ENCODE measurements at places on chromosomes 1 and 21. TPM values are rescaled to one million over a fixed set of nuclear protein-coding genes. Genes with fewer than 3 reads are reported as not detected.

DNA sequence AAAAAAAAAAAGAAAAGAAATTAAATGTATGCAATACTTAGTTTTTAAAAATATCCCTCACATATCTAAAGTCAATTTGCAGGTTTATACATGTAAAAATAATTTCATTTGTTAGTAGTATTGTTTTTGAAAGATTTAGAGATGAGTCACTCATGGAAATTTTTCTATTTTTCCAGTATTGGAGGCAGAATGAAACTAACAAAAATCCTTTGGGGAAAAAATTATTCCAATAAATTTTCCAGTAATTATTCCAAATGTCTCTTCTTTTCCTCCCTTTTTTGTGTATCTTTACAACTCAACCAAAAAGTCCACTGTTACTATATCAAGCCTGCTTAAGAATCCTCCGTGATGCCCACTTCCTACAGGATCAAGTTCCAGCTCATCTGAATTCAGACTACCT lies 29.9 kb downstream of the MPZL1 start:
- H3K36me3 ChIP-seq, result no peaks in the 10 kb centered on the region
- no peak for DNase-seq
- no peaks in the 10 kb centered on the region for H3K27me3 ChIP-seq
- H3K27ac ChIP-seq, result no peak overlapping the region
- no peak overlapping the region for H3K4me3 ChIP-seq

DNA sequence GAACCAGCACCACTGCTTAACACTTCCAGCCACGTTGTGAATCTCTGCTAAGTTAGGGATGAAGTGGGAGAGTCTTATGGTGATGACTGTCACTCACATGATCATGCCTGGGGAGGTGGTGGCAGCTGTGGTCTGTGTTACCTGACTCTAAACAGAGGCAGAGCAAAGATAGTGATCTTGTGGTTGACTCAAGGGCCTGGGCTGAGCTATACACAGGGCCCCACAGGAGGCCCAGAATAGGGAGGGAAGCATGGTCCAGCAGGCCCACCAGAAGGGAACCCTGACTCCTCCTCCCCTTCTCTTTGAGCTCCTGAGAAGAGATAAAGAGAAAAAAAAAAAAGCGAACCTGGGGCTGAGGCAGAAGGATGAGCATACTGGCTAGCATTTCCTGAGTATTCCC lies 55.0 kb downstream of the PLXNA2 start:
- DNase-seq, result peak; percentile 57
- peaks cover 48% of the 10 kb centered on the region for H3K4me1 ChIP-seq
- H3K27me3 ChIP-seq, result no peaks in the 10 kb centered on the region

Gene CCDC27
- total RNA-seq, result not detected

Gene ALPL
- 0.86 TPM for total RNA-seq

- no peak overlapping the region for H3K27ac ChIP-seq
- no peak overlapping the region for H3K4me3 ChIP-seq
- H3K4me1 ChIP-seq, result no peaks in the 10 kb centered on the region
- H3K27me3 ChIP-seq, result no peaks in the 10 kb centered on the region
- H3K36me3 ChIP-seq, result no peaks in the 10 kb centered on the region
These were observed 11.0 kb upstream of the RGS18 start for GRCh38 chr1:192147221-192147620.

- H3K4me3 ChIP-seq, result no peak overlapping the region
- H3K36me3 ChIP-seq, result no peaks in the 10 kb centered on the region
- no peak overlapping the region for H3K27ac ChIP-seq
- no peak for DNase-seq
These were observed 30.8 kb downstream of the NR5A2 start for GRCh38 chr1:200058341-200058740.

DNA sequence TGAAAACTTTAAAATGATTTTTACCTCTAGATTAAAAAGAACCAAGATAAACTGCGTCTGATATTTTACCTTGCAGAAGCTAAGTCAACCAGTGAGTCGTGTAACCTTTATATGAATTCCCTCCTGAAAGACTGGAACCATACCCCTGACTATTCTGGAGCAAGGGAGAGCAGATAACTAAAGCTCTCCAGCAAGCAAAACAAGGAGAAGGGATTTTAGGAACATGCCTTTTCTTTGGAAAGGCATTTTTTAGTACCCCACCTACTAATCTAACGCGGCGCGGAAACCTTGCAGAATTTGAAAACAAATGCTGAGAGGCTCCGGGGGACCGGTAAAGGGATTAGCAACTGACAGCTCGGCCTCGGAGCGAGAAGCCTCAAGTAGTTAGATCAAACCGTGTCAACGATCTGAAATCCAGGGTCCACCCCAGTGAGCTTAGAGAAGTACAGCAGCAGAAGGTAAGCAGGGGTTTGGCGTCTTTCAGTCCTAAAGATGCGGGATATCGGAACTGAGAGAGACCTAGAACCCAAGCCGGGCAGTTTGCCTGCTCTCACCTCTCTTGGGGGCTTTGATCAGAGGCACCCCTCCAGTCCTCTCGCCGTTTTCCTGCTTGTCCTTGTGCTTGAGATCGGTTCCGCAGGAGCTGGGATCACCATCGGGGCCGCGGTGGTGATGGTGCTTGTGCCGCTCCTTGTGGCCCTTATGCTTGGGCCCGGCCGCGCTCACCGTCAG lies 954 bp downstream of the RSBN1 start:
- no peaks in the 10 kb centered on the region for H3K36me3 ChIP-seq
- peaks cover 29% of the 10 kb centered on the region for H3K4me1 ChIP-seq
- peak overlapping the region; percentile 92 for H3K4me3 ChIP-seq
- peak; percentile 20 for DNase-seq
- H3K27ac ChIP-seq, result peak overlapping the region; percentile 38
- no peaks in the 10 kb centered on the region for H3K27me3 ChIP-seq

GRCh38 chr1:7127322-7128075 lies 342.2 kb downstream of the CAMTA1 start:
- no peak overlapping the region for H3K4me3 ChIP-seq
- H3K36me3 ChIP-seq, result no peaks in the 10 kb centered on the region
- peaks cover 53% of the 10 kb centered on the region for H3K27me3 ChIP-seq
- no peak for DNase-seq
- H3K27ac ChIP-seq, result no peak overlapping the region

GRCh38 chr1:22428672-22429071 lies 23.0 kb upstream of the ZBTB40 start:
- H3K36me3 ChIP-seq, result no peaks in the 10 kb centered on the region
- no peaks in the 10 kb centered on the region for H3K27me3 ChIP-seq
- peak overlapping the region; percentile 57 for H3K4me3 ChIP-seq
- no peak overlapping the region for H3K27ac ChIP-seq
- H3K4me1 ChIP-seq, result no peaks in the 10 kb centered on the region

DNA sequence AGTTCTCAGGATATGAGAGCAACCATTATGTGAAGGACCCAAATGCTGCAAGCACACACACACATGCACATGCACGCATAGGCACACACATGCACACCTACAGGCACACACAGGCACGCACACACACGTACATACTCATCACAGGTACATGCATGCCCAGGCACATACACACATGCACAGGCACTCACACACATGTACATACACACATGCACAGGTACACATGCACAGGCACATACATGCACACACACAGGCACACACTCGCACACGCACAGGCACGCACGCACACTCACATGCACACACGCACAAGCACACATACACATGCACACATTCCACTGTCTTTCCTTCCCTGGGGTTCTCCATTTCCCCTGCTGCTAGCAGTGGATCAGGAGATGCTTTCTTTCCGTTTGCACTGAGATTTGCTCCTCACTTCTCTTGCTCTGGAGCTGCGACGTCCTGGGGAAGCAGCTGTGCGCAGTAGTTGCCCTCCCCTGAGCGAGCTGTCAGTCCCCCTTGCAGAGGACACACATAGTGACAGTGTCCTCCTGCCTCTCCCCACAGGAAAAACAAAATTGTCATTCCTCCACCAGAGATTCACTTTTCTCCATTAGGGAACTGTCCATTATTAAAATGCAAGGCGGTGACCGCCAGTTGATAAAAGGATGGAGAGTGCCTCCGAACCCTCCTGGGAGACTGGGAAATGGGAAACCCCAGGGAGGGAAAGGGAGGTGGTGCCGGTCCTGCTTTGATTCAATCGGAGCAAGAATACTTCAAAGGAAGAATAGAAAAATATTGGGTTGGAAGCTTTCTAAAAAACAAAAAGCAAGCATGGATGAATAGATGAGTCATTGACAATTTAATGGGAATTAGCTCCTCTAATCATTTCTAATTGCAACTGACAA lies 69.5 kb downstream of the WDR4 start:
- no peak for DNase-seq
- H3K27me3 ChIP-seq, result no peaks in the 10 kb centered on the region
- H3K36me3 ChIP-seq, result no peaks in the 10 kb centered on the region

DNA sequence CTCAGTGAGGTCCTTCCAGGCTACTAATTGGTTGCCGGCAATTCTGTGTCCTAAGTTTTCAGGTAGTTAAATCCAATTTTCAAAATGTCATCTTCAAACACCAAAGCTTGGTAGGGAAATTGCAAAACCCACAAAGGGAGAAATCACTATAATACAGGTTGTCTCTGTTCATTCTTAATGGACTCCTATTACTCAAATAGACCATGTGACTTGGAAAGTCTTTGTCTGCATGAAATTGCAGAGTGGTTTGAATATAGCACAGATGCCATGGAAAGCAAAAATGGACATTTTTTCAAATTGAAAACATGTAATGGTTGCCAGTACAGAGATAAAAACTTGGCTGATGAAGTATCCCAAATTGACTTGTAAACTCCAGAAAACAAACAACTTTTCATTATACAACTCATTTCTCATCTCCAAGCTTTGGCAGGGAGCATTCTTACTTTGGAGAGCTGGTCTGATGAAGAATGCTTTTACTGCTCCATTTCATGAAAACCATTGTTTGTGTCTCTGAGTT lies 169.5 kb upstream of the PKN2 start:
- no peaks in the 10 kb centered on the region for H3K4me1 ChIP-seq
- DNase-seq, result no peak
- no peaks in the 10 kb centered on the region for H3K36me3 ChIP-seq
- H3K27ac ChIP-seq, result no peak overlapping the region

Gene NBPF14
- total RNA-seq, result 32.1 TPM

- no peaks in the 10 kb centered on the region for H3K27me3 ChIP-seq
- H3K4me1 ChIP-seq, result no peaks in the 10 kb centered on the region
- H3K4me3 ChIP-seq, result no peak overlapping the region
- no peaks in the 10 kb centered on the region for H3K36me3 ChIP-seq
- no peak overlapping the region for H3K27ac ChIP-seq
These were observed 340.2 kb upstream of the ADAMTS5 start for GRCh38 chr21:27306791-27307775.

DNA sequence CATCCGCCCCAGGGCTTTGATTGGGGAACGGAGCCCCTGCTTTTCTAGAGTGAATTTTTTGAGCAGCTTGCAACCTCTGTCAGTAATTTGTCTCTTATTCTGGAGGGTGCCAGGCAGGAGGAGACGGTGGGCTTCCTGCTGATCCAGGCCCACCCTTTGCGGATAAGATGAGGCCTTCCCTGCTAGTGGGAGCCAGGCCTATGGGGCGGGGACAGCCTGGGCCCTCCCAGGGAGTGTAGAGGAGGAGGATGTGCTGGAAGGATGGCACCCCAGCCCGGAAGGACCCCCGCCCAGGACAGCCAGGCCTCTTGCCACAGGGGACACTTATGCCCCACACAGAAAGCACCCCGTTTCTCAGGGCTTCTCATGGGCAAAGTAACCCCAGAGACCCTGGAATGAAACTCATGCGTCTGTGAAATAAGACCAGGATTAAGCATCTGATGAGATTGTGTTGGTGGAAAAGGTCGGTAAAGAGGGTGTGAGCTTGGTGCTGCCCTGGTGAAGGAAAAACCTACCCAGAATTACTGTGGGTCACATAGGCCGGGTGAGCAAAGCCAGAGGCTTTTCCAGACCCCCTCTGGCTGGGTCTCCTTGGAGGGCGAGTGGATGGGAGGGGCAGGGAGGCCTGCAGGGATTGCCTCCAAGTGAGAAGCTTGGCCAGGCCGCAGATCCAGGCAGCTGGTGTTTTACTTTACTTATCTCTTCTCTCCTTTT lies 118.7 kb downstream of the SIK1 start:
- DNase-seq, result no peak
- H3K27ac ChIP-seq, result no peak overlapping the region
- peaks cover 17% of the 10 kb centered on the region for H3K4me1 ChIP-seq

DNA sequence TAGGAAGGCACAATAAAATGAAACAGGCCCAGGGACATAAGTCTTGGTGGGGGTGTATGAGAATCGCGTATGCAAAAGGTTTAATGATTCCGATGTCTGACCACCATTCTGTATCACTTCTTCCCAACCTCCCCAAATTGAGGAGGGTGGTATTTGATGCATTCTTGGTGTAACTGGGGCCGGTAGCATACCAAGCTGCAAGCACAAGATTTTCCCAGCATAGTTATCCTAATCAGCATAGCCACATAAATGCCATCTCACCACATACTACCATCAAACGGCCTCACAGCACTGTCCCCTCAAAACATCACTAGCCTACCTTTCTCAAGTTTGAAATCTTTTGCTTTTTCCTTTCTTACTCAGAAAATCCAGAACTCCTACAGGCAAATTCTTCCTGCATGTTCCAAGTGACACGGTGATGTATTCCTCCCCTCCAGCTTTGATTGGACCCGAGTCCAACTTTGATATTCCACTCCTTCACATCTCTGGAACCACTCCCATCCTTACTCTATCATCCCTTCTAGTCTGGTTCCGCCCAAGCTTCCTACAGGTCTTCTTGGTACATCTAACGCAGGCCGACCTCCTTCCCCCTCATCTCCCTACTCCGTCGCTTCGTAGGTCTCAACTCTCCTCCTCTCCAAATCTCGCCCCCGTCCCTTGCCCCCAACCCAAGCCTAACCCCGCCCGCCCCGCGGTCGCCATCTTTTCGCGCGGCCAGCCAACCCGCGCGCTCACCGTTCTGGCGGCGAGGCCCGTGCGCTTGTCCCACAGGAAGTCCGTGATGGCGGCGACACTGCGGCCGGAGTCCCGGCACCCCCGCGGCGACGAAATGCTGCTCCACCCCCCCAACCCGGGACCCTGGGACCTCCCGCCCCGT lies 600 bp downstream of the CLK2 start:
- H3K27ac ChIP-seq, result peak overlapping the region; percentile 44
- peaks cover 29% of the 10 kb centered on the region for H3K36me3 ChIP-seq
- peak overlapping the region; percentile 90 for H3K4me3 ChIP-seq
- no peaks in the 10 kb centered on the region for H3K27me3 ChIP-seq
- peak; percentile 46 for DNase-seq

DNA sequence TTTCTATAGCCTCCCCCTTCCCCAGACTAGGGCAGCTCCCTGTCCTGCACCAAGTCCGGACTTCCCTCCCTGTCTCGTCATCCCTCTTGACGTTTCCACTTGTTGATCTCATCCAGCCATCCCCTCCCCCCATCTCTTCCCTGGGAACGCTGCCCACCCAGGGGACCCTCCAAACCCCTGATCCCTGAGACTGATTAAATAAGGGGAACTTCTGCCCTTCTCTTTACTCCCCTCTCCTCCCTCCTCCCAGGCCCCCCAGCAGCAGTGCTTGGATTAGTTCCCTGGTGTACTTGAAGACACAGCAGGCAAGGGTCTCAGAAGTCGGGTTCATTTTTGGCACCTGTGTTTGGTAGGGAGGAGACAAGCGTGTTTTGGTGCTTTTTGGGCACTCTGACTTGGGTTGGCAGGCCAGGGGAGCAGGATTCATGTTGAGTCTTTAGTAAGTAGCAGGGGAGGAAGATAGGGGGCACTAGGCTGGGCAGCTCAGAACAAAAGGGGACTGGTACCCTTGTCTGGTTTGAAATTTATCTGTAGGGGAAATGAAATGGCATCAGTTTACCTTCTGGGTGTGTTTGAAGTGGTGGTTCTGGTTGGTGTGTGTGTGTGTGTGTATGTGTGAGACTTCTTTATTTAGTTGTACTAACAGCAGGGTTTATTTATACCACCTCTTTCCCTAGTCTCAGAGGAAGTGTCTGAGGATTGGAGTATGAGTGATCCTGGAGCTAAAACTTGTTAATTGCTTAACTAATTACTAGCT lies 11.1 kb downstream of the VANGL2 start:
- no peaks in the 10 kb centered on the region for H3K36me3 ChIP-seq
- peaks cover 20% of the 10 kb centered on the region for H3K4me1 ChIP-seq
- H3K27me3 ChIP-seq, result 0 out of 2 replicates have a peak, but pooled peaks cover 12% of the 10 kb centered on the region
- H3K4me3 ChIP-seq, result no peak overlapping the region
- no peak overlapping the region for H3K27ac ChIP-seq
- no peak for DNase-seq
